ENCODE measurements at places on chromosomes 5 and 9.

- DNase-seq = no peak
Measured at GRCh38 chr5:111079846-111080245, 8.3 kb downstream of the TSLP start.

- DNase-seq = no peak
Measured at GRCh38 chr9:9901624-9902023, 711.2 kb downstream of the PTPRD start.

- no peak for DNase-seq
Measured at GRCh38 chr9:118088090-118088489, 383.9 kb downstream of the TLR4 start.

- no peak for DNase-seq
Measured at GRCh38 chr9:82171271-82171670, 182.7 kb downstream of the SPATA31D1 start.

DNA sequence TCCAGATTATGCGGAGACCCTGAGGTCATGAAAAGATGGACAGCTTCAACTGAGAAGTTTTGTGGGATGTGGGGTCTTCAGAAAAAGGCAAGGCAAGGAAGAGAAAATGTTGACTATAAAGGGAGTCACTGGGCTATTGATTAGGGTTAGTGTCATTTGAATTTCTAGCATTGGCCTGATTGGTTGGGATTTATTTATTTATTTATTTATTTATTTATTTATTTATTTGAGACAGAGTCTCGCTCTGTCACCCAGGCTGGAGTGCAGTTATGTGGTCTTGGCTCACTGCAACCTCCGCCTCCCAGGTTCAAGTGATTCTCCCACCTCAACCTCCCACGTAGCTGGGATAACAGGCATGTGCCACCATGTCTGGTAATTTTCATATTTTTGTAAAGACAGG lies 279.7 kb downstream of the NTRK2 start:
- no peak for DNase-seq

- no peak for DNase-seq
Measured at GRCh38 chr9:85061969-85062368, 392.4 kb downstream of the NTRK2 start.

- DNase-seq = no peak
Measured at GRCh38 chr5:166909926-166910325, 1381.5 kb upstream of the WWC1 start.

- no peak for DNase-seq
Measured at GRCh38 chr5:103101079-103101750, 18.7 kb downstream of the GIN1 start.

DNA sequence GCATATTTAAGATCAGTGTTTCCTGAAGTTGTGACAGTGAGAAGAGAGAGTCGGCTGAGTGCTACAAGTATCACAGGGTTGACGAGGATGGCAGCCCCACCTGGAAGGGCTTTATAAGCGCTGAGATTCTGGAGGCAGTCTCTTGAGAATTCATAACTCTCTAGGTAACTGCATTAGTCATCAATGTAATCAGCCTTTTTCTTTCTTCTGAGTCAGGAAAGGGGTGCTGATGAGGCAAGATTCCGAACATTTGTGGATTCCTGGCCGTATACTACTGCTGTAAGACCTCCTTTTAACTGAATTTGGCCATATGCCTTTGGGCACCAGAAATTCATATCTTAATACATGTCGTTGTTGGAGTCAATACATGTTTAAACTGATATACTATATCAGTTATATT lies 6.6 kb upstream of the RNF20 start:
- DNase-seq = no peak

DNA sequence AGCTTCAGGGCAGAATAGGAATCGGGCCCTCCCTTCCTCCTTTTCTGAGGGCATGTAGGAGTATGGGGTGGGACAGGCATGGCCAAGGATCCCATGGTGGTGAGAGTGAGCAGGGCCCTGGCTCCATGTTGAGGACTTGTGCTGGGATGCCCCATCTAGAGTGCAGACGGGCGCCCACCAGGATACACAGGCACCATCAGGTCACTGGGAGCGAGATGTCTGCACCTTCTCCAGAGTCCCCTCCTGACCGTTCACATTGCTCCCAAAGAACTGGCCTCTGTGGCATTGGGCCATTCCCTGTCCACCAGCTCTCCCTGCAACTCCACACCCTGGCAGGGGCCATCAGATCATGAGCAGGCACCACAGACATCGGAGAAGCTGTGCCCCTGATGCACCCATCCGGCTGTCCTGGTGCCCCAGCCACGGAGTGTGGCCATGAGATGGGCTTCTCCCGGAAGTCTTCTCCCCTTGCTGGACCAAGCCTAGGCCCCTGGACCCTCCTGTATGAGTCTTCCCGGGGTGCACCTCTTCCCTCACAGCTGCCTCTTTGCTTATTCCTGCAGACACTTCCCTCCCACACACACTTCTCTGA lies 195.0 kb downstream of the IRX2 start:
- no peak for DNase-seq

DNA sequence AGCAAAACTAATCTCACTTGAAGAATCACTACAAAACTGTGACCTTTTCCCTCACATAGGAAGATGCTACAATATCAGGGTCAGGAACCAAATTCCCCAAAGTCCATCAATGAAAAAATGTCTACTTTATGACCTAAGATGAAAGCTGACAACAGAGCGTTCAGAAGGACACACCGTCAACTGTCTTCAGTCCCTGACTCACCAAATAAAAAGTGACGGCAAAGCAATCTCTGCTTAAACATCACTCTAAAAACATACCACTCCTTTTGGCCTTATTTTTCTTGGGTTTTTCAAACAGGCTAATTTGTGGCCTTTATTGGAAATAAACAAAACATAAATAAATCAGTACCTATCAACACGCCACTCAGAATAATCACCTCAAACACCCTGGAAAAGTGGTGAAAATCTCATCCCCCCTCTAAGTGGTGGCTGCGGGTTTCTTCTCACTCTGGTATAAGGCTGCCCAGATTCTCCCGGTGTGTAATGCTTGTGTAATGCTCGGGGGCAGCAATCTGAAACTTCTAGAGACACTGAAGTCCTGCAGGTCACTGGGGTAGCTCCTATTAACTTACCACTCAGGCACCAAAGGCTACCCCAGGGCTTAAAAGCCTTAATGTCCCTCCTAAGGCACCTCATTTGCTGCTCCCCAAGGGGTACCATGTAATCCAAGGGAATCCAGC lies 29.5 kb downstream of the SEMA4D start:
- no peak for DNase-seq

DNA sequence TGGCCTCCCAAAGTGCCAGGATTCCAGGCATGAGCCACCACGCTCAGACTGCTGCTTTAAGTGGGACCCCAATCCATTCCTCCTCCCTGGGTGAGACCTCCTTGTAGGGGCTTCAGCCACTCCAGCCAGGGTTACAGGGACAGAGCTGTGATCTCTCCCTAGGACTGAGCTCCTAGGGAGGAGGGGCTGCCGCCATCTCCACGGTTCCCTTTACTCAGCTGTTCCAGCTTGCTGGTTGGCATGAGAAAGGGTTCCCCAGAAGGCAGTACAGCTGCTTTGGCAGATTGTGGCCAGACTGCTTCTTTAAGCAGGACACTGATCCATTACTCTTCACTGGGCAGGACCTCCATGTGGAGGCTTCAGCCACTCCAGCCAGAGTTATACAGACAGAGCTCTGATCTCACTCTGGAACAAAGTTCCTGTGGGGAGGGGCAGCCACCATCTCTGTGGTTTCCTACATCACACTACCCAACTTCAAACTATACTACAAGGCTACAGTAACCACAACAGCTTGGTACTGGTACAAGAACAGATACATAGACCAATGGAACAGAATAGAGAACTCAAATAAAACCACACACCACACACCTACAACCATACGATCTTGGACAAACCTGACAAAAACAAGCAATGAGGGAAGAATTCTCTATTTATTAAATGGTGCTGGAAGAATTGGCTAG lies 7.2 kb downstream of the INSL6 start:
- no peak for DNase-seq

DNA sequence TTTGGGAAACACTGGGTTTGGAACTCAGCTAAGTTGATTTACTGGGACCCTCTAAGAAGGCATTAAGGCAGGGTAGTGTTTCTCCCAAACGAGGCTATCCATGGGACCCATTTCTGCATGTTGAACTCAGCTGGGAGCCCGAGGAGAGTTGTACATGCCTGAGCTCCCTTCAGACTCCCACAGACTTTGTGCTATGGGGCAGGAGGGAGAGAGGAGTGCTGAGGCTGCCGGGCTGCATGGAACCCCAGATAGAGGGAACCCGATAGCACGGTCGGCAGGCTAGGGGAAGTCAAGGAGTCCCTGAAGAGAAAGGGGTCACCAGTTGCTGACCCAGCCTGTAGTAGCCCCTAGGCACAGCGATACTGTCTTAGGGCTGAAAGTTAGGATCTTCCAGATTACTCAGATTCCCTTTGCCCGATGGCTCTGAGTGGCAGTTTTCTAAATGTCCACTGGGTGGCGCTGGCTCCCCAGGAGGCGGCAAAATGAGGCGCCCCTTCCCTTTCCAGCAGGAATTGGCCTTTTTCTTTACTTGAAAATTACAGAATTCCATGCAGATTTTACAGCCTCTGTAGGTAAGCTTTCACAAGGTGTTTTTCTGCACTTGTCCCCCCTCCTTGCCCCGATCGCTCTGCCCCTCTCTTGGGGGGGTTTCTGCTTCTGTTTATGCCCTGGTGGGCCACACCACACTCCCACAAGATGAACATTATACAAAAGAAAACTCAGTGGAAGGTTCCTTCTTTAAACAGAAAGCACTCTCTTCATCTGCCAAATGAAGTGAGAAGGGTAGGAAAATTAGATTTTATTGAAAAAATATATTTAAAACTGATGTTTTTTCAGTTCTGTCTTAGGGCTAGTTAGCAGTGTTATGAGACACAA lies 17.8 kb downstream of the NANS start:
- DNase-seq = peak; percentile 37

- no peak for DNase-seq
Measured at GRCh38 chr9:135229701-135230385, 142.4 kb downstream of the OLFM1 start.

DNA sequence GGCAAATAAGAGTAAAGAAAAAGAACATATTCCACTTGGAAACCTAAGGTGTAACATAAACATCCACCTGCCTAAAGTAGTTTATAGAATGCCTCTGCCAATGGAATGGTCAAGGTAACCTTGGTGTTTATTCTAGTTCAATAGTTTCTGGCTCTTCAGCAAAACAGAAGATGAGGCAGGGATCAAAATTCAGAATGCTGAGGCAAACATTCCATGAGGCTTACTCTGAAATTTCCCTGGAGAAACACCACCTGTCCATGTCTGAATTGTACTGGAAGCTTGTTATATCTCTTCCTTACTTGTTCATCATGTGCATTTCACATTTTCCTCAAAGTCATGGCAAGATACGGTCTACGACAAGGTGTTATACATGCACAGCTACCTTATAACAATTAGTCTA lies 1862.4 kb upstream of the ACO1 start:
- DNase-seq = no peak

- no peak for DNase-seq
Measured at GRCh38 chr9:132372177-132373095, 17.6 kb upstream of the SETX start.

DNA sequence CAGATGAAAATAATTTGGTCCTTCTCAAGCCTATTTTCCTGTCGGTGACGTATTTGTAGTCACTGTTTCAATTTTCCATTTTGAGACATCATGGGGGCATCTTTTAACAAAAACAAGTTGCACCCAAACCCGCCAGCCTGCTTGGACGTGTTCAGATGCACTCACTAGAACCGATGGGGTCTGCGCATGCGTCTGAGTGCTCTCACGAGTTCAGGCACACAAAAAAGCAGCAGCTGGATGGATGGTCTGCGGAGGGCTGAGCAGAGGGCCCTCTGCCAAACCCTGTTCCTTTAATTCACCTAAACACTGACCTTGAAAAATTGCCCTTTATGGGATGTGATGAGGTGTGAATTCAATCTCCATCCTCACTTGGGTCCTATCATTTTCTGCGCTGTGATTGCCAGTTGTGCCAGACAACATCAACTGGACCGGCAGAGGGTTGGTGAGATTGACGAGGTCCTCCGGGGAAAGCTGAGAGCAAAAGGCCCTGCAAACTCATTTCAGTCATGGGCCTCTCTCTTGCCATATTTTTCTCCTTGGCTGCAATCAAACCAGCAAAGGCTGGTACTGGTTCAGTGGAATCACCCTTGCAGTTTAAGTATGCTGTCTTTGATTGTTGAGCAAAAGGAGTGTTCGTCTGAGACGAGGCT lies 251.9 kb downstream of the NFIB start:
- no peak for DNase-seq

DNA sequence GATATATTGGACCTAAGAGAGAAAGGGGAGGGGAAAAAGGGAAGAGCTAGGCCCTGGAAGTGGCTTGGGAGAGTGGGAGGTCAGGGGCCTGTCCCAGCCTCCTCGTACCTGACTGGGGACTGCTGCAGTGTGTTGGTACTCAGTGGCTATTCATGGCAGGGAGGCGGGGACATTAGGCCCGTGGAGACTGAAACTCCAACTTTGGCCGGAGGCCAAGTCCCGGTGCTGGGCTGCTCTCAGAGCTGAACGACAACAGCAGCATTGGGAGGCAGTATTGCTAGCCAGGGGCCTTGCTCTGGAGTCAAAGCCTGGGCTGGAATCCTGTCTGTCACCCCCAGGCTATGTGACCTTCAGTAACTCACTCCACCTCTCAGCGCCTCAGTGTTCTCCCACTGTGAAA lies 37.8 kb downstream of the NEURL1B start:
- DNase-seq = no peak

DNA sequence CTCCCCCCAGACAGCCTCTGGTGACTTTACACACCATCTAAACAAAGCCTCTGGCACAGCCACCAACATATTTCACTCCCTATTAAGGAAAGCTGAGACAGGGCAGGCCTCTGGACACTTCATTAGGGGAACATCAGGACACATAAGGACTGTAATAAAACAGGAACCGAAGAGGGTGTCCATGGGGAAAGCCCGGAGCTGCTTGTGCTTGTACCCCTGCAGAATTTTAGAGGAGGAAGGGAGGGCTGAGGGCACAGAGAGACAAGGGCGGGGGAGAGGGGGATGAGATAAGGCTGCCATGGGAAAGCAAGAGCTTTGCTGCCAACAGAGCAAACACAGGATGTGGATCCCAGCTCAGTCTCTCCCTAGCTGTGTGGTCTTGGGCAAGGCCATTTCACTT lies 138.4 kb downstream of the ASTN2 start:
- no peak for DNase-seq

GRCh38 chr5:5340206-5340729 lies 82.2 kb upstream of the ICE1 start:
- DNase-seq = no peak

GRCh38 chr5:102922799-102923477 lies 167.8 kb downstream of the PAM start:
- DNase-seq = no peak

DNA sequence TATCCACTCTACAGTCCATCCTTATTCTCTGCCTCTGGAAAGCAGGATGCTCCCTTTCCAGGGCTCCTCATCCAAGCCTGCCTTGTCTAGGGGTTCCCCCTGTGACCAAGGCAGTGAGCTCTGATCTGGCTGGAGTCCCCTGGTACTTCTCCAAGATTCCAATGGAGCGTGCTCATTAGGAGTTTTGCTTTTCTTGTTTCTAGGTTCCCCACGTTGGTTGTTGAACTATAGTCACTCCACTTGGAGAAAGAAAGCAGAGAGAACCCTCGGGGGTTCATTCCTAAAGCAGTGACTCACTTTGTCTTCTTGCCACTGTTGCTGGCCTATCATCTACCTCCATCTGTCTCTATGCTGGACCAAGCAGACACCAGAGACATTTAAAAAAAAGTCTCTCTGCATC lies 192.6 kb downstream of the TLE4 start:
- no peak for DNase-seq

GRCh38 chr5:71681296-71681695 lies 37.8 kb upstream of the CARTPT start:
- DNase-seq = no peak

- DNase-seq = no peak
Measured at GRCh38 chr5:68942169-68942568, 151.6 kb upstream of the SLC30A5 start.

Data from activated CD8-positive, alpha-beta memory T cell treated with anti-CD3 and anti-CD28 coated beads for 4 hours (primary cell).